ENCODE measurements at places on chromosomes 4 and X.

GRCh38 chrX:39907964-39908661 lies 189.6 kb downstream of the BCOR start:
- DNase-seq: no peak

DNA sequence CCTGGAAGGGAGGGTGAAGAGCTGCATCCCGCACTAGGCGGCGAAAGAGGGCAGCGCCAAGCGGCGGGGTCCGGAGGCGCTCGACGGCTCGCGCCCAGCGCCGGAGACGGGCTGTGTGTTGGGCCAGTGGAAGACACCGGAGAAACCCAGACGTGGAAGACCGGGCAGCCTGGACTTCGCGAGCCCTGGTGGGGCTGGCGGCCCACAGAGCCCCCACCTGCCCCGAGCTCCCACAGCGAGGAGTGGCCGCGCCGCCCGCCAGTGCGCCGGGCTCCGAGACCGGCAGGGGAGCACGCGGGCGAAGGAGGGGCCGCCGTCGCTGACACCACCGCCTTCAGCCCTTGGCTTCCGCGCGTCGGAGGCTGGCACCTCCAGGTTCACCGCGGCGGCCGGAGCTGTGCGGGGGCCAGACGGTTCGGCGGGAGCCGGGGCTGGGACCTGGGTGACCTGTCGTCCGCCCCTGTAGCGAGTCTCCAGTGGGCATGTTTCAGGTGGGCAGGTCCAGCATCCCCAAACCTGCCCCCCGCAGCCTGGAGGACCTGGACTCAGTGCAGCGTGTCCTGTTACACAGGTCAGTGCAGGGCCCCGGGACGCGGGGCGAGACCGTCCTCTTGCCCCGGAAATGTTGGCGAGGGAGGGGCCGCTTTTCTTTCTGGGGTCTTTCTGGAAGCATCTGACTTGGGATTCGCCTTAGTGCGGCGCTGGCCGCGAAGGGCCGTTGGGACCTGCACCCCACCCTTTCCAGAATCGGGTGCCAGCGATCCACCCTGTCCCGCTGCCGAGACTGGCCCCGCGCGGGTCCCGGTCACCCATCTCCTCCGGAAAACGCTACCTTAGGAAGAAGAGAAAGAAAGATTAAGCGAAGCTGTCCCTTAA lies 9.6 kb upstream of the INTU start:
- DNase-seq: peak; percentile 21

DNA sequence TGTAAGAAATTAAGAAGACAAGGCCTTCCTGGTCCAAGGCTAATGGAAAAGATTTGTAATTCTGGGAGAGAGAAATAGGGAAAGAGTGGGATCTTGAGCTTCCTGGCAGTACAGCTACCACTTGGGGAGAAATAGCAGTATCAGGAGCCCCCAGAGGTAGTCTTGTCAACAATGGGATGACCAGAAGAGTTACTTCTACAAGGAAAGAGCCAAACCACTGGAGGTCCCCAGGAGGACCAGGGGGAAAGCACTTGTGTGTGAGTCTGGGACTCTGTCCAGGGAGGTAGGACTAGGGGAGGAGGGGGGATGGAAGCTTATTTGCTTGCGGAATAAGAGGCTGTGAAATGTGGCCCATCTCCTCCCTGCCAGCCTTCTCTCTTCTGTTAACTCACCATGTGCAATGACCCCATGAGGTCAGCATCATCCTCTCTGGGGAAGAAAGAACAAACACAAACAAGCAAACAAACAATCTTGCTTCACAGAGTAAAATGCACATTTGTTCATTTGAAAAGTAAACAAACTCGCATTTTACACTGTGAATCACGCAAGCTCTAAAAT lies 160.1 kb downstream of the STK32B start:
- DNase-seq: no peak

- DNase-seq: no peak
Measured at GRCh38 chr4:71081192-71081591, 87.7 kb downstream of the DCK start.

GRCh38 chrX:129956145-129956544 lies 26.3 kb upstream of the BCORL1 start:
- no peak for DNase-seq

- DNase-seq: no peak
Measured at GRCh38 chr4:115851918-115852766, 738.7 kb upstream of the NDST4 start.

DNA sequence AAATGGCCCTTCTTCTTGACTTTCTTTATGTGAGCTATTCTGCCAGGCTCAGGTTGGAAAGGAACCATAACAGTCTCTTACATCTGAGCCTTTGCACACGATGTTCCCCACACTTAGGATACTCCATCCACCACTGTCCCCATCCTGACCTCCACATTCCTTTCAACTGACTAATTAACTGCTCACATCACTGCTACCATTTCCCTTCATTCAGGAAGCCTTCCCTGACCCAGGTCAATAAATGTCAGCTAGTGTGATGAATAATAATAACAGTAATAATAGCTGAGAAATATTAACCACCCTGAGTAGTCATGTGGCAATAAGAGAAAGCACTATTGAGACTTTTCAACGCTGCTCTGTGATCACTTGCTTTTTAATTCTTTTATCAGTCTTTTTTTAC lies 291.7 kb downstream of the KCNIP4 start:
- no peak for DNase-seq

GRCh38 chr4:165184220-165184619 lies 23.1 kb upstream of the KLHL2 start:
- no peak for DNase-seq

DNA sequence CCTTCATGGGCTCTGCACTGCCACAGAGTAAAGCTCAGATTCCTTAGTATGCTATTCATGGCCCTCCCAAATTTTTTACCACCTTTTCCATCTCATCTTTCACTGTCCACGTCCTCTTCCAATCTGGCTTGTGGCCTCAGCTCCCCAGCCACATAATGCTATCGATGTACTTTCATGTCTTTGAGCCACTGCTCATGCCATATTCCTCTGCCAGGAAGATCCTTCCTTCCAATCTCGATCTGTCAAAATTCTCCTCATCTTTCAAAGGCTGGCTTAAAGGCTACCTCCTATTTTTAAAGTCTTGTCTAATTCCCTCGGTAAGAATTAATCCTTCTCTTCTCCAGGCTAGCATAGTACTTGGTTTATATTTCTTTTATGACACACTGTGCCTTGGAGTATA lies 233.3 kb upstream of the GPC4 start:
- no peak for DNase-seq

GRCh38 chr4:138223231-138223910 lies 18.8 kb downstream of the SLC7A11 start:
- no peak for DNase-seq

- no peak for DNase-seq
Measured at GRCh38 chrX:108091878-108092291, 307 bp downstream of the ATG4A start.

GRCh38 chr4:98343626-98344025 lies 82.4 kb downstream of the RAP1GDS1 start:
- DNase-seq: no peak

DNA sequence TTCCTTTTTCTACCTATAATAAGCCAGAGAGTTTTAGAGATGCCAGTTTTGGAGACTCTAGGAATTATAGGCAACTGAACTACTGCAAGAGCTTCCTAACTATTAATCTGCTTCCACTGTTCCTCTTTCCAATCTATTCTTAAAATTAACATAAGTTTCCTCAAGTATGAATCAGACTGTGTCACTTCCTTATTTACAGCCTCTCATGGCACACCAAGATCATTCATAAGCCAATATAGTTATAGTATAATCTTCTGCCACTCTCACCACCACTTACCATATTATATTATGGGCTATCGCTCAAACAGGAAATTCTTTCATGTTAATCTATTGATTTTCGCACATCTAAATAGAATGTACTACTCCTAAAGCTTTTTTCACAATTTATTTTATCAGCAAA lies 383.5 kb downstream of the STPG2 start:
- no peak for DNase-seq

- DNase-seq: no peak
Measured at GRCh38 chrX:20517565-20517964, 250.9 kb upstream of the RPS6KA3 start.

- no peak for DNase-seq
Measured at GRCh38 chr4:156774422-156774821, 197.2 kb downstream of the PDGFC start.

GRCh38 chrX:47296766-47297365 lies 64.1 kb downstream of the USP11 start:
- DNase-seq: no peak

GRCh38 chr4:176810481-176811249 lies 17.9 kb upstream of the VEGFC start:
- no peak for DNase-seq

DNA sequence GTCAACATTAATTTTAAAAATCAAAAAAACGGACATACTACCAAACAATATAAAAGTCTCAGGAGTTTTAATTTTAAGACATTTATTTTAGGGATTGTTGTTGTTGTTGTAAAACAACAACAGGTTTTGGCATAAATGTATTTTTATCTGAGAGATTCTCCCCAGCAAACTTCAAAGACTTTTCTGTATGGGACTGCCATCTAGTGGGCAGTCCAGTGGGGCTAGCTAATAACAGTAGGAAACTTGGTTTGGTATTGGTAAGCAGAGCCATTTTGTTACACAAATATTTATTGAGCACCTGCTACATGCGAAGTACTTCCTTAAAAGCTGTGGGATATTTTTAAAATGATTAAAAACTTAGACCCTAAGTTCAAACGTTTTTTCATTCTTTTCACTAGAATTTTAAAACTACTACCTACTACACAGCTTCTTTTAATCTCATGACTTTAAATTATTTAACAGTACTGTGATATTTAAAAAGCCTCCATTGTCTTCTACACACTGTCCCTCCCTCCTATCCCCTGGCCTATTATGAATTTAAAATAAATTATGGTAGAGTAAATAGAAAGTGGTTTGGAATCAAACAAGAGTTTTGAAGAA lies 1028.4 kb upstream of the INTU start:
- DNase-seq: no peak

DNA sequence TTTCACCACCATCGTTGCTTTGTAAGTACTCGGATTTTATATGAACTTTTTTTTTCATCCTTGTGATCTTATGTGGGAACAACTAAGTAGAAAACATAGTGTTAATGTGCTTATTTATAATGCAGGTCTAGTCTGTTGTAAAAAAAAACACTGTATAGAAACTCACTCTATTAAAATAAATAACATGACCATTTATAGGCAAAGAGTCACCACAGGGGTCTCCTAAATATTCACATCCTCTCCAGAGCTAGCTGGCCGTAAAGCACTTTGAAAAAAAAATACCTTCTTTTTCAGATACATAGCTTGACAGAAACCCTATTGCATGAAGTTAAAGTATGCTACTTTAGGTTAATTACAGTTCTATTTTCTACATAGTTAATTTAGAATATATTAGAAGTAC lies 11.2 kb downstream of the TMEM184C start:
- no peak for DNase-seq

- no peak for DNase-seq
Measured at GRCh38 chr4:187910741-187911140, 84.8 kb upstream of the ZFP42 start.

GRCh38 chr4:96205143-96205936 lies 365.4 kb downstream of the PDHA2 start:
- DNase-seq: no peak

DNA sequence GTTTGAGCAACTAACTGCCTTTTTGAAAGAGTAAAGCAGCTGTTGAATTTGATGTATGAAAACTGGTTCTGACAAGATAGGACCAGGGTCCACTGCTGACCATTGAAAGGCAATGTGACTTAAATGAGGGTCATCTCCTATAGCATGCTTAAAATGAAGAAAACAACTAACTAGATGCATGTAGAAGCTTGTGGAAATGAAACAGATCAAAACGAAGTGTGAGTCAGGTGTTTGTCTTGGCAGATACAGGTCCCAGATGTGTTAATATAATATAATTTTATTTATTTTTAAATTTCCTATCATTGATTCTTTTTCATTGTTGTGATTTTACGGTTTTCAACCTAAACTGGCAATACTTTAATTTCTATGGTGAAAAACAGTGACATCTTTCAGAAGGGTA lies 83.6 kb downstream of the ATOH1 start:
- DNase-seq: no peak

DNA sequence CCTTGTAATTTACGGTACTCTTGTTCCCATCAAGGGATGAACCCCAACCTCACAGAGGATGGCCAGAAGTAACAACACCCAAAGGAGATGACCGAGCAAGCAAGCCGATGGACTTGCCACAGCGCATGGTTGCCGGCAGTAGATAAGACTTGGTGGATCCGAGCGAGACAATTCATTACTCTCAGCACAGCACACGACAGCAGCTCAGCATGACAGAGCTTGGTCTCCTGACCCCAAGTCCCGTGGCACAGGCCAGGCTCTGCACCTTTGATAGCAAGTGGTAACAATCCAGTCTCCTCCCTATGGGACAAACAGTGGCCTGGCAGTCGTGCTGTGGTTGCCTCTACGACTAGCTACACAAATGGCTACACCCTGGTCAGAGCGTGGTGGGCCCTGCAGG lies 26.3 kb downstream of the RWDD4 start:
- no peak for DNase-seq

DNA sequence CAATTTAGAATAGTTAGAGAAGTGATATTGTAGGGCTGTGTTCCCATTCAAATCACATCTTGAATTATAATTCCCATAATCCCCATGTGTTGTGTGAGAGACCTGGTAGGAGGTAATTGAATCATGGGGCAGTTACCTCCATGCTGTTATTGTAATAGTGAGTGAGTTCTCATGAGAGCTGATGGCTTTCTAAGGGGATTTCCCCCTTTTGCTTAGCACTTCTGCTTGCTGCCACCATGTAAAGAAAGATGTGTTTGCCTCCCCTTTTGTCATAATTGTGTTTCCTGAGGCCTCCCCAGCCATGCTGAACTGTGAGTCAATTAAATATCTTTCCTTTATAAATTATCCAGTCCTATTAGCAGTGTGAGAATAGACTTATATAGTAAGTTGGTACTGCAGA lies 53.2 kb downstream of the LPAR4 start:
- DNase-seq: no peak

GRCh38 chr4:78592088-78592783 lies 40.7 kb downstream of the ANXA3 start:
- DNase-seq: no peak
